ENCODE measurements at places on chromosomes 6 and 20.

- no peak for DNase-seq
These were observed 129.6 kb downstream of the SYNDIG1 start for GRCh38 chr20:24598996-24599395.

- DNase-seq: no peak
These were observed 6.6 kb downstream of the TSPYL4 start for GRCh38 chr6:116247285-116247684.

- DNase-seq: no peak
These were observed 322.8 kb upstream of the GJE1 start for GRCh38 chr6:141809901-141810300.

DNA sequence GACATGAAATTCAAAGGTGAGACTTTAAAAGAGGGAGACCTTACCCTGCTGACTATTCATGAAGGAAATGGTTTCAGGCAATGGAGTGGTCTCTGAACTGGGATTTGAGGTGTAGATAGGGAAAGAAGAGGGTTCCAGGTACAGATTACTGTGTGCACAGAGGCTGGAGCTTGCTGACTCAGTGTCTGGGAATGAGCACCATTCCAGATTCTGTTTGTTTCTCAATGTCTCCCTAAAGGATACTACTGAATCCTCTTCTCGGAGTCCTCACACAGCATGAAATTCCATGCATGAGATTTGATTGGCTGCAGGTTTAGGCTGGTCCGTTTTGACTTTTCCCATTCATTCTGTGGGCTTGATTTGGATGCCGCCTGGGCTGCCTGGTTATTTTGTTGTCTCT, 49.0 kb downstream of the PPP1R14C start:
- DNase-seq: no peak

DNA sequence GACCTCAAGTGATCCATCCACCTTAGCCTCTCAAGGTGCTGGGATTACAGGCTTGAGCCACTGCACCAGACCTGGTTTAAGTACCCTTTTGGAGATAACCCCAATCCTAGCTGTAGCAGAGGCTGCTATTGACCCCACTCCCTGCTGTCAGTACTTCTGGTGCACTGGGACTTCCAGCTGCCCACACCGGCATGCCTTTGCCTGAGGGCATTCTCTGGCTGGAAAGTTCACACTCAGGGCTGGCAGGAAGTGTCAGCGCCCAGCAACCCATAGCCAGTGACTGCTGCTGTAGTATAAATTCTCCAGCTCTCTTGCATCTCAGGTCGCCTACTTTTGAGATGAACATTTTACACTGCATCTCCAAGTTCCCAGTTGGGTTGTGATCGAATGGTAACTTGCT, 75.3 kb downstream of the UTRN start:
- DNase-seq: no peak

DNA sequence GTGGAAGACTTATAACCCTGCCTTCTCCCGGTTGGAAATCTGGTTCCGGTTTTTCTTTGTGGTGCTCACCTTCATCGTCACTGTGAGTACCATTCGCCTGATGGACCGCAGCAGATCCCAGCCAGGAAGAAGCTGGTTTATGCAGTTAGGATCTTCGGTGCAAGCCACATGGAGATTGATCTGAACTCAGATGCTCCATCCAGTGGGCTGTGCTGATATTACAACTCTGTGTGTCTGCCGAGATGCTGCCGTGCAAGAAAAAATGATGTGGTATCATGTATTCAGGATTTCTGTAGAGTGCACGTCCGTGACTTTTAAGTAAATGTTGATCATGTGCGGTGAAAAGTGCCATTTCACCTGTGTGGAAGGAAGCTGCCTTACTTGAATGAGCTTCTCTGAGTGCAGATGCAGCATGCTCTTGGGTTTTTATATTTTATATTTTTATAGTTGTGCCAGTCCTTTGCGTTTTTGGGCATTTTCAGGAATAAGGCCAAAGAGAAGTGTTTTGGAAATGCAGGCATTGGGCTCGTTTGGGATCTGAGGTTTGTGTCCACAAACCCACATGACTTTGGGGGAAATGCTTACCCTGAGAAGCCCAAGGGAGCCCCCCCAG, 39.2 kb downstream of the DYNLT1 start:
- DNase-seq: peak; percentile 8

DNA sequence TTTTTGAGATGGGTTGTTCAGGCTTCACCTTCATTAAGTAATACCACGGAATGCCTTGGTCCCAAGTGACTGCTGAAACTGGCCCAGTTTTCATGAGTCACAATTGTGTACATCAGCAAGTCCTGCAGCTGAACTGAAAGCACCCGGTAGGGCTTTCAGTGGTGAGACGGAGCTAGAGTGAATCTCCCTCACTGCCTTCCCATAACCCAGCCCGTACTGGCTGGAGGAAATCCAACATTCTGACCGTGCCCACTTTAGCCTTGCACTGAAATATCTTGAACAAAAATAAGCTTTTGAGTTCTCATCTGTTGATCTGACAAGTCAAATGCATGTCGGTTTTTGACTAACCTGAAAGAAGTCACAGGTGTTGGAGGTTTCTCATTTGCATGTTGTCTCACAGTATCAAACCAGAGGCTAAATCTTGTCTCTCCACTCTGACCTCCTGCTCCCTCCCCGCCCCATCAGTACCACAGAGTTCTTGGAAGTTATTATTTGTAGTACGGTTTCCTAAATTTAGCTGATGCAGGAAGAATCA, 35.9 kb downstream of the DUSP22 start:
- no peak for DNase-seq

DNA sequence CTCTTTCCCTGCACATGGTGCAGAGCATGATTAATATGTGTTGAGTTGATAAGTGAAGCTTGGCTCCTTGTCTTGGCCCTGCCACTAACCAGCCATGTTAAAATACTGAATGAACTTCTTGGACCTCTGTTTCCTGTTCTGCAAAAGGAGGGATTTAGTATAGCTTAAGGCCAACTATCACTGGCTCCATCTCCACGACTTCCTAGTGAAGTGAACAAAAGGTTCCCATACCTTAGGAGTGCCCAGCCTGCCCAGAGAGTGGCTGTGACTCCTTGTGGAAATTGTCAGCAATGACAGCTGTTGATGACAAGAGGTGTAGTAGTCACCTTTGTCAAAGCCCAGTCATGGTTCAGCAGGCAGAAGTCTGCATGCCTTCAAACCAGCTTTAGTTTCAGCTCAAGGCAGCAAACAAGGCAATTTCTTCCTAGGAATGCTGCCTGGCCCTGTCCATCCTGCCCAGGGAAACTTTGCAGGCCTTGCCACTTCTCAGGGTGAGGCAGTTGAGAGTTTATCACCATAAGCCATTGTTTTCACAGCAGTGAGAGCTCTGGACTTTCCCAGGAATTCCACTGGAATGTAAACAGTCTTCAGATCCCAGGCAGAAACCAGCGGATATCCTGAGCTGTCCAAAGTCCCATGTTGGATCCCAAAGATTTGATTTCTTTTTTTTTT, 169.7 kb upstream of the TNFAIP3 start:
- no peak for DNase-seq

DNA sequence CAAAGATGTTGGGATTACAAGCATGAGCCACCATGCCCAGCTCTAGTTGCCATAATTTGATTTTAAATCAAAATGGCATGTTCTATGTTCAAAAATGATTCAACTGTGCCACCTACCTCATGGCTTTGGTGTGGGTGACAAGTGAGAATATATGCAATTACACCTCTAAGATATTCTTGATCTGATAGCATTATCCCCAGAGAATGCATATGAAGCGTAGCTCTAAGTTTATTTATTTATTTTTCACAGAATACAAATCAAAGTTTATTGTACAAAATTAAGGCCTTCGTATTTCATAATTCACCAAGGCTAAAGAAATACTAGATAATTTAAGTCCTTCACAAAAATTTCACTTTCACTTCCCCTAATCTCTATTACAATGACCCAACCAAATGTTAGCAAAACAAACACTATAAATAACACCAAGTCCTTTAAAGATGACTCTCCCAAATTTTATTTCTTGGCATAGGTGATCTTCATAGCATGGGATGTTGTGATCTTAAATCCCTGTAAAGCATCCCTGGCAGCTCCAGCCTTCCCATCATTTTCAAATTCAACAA, 205.9 kb upstream of the TAB2 start:
- no peak for DNase-seq

GRCh38 chr6:16568128-16568527, 193.1 kb downstream of the ATXN1 start:
- DNase-seq: no peak

- DNase-seq: no peak
These were observed 132.4 kb downstream of the CFAP61 start for GRCh38 chr20:20184706-20185105.

DNA sequence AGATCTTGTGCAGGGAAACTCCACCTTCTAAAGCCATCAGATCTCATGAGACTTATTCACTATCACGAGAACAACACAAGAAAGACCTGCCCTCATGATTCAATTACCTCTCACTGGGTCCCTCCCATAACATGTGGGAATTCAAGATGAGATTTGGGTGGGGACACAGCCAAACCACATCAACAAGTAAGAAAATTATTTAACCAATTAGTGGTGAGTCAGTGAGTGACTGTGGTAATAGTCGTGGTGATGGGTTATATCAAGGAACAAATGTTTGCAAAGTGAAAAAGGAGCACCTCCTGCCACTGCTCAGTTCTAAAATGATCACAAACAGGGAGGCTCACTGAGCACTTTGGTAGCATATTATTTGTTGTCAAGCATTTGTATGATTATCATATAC, 20.6 kb downstream of the EPM2A start:
- DNase-seq: no peak

GRCh38 chr6:167111597-167111996, 11.3 kb upstream of the CCR6 start:
- no peak for DNase-seq

DNA sequence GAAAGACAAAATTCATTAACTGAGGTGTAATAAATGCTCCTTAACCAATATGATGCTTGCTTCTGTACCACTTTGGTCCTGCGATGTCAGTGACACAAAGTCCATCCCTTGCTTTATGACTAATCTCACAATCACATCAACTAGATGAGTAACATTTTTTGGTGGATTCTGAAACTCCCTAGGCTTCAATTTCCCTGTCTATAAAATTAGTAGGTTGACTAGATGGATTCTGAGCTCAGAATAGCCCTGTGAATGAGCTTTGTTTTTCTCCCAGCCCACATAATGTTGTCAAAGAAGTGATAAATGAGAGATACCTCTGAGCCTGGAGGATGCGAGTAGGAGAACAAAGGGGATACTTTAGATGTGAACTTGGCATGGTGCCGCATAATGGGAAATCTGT, 9.1 kb downstream of the TXLNB start:
- DNase-seq: no peak

DNA sequence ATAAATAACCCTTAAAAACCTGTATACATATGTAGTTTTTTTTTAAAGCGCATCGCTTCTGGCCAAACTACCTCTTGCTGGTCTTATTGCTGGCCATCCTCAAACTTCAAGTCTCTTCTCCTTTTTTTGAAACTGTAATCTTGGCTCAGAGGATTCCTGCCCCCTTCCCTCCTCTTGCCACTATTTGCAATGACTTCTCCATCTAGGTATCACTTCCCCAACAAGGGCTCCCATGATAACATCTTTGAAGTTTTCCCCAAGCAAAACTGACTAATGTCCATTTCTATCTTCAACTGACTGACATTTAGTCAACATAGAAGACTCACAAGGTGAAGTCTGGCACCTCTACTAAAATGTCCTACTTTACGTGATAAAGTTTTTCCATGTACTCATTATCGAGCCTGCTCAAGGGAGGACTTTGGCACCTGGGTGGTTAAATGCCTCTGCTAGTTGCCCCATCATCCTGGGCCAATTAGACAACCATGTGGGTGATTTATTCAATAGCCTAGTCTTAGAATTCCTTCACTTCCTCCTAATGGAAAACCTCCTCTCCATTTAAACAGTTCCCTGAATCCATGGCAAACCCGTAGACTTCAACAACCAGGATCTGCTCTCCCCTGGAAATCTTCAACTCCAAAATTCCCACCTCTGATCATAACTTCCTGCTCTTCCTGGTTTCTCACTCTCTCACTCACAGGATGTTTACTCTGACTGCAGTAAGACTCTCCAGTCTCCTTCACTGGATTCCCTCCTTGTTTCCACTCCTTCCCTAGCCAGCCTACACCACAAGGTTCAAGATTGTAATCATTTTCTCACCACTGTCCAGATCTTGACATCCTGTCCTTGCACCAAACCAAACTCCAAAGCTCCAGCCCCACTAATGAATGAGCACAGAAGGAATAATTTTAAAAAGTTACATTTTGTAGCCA, 9.4 kb upstream of the PLAGL1 start:
- DNase-seq: no peak

DNA sequence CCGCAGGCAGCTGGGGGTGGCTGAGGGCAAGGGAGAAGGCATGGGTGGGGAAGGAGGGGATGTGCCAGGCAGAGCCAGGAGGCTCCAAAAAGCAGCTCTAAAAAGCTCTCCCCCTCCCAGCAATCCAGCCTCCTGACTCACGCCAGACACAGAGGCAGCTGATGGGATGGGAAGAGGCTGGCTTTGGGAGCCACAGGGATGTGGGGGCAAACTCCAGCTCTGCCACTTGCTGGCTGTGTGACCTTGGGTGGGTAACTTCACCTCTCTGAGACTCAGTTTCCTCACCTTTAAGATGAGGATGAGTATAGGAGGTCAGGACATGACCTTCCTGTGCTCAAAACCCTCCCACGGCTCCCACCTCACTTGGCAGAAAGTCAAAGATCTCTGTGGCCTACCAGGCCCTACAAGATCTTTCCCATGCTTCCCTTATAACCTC, 148.9 kb downstream of the CEBPB start:
- no peak for DNase-seq

DNA sequence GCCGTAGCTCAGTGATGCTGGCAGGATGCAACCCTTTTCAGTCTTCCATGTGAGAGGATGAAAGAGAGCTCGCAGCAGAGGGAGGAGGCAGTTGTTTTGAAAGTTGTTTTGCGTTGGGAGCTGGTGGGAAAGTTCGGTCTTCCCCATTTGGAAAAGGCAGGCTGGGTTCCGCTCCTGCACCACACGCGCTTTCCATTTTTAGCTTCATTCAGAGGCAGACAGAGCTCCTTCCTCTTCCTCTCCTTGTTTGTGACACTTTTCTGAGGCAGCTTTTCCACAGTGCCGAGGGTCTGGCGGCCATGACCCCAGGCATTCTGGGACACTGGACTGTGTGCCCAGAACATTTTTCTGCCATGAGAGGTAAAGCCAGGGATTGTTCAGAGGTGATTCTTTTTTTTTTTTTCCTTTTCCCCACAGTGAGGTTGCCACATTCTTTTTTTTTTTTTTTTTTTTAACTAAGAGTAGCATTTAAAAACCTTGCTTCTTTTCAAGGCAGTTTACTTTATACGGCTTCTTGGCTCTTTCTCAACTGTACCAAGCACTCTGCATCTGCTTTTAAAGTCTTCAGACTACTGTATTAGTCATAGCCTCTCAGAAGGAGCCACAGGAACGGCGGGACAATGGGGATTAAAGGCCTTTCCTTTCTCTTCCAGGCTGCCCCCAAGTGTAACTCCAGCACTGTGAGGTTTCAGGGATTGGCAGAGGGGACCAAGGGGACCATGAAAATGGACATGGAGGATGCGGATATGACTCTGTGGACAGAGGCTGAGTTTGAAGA, 1.6 kb downstream of the PRDM1 start:
- no peak for DNase-seq

- DNase-seq: no peak
These were observed 7.9 kb downstream of the CCDC167 start for GRCh38 chr6:37491830-37492208.

Measured in stimulated activated CD8-positive, alpha-beta memory T cell treated with anti-CD3 and anti-CD28 coated beads, Interleukin-7, amount 100 ng/mL, for 4 hours (primary cell).